ENCODE measurements at places on chromosomes 11 and 22.

DNA sequence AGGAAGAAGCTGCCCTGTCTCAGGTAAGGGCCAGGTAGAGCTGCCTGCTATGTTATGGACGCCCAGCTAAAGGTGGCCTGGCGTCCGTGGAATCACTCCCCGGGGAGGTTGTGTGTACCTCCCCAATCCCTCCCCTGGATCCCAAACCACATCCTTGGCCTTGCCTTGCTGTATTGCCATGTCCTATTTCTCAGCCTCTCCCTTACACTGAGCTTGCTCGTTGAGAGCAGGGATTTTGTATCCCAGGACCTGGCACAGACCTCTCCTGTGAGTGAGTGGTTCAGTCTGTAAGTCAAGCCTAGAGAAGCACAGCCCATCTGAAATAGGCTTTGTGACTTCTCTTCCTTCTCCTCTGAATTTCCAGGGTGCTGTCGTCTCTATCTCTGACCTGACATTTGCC is 53.9 kb downstream of the TRAF6 start:
- no peak for DNase-seq

DNA sequence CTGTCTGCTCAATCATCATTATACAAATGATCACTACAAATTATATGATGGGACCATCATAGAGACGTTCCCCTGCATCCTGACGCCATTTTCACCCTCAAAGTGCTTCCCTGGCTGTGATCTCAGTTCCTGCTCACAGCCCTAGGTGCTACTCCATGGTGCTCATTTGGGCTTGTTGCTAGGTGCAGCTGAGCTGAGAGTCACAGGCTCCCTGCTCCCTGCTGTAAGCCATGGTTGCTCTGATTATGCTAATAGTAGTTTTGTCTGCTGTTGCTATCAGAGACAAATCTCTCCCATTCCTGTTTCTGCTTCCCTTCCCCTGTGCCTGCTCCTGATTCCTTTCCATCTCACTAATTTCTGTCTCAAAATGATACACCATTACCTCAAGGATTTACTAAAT is 474.3 kb downstream of the METTL15 start:
- no peak for DNase-seq

GRCh38 chr11:17736579-17736893 is 2.0 kb downstream of the KCNC1 start:
- DNase-seq, result no peak

GRCh38 chr11:78036313-78036712 is 13.2 kb upstream of the KCTD14 start:
- DNase-seq, result no peak

DNA sequence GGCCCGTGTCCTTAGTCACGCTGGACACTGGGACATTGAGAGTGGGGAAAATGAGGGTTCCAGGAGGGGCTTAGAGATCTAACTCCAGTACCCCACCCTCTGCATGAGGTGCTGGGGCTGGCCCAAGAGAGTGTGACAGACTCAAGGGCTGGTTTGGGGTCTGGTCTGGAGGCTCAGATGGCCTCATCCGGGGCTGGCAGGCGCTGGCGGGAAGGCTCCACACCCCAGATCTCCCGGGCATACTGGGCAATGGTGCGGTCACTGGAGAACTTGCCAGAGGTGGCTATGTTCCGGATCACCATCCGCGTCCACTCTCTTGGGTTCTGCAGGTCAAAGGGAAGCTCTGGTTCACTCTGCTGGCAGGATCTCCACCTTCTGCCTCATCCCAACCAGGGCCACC is 2.5 kb upstream of the RASGRP2 start:
- DNase-seq, result no peak

GRCh38 chr22:46036558-46037408 is 59.8 kb upstream of the WNT7B start:
- DNase-seq, result no peak

DNA sequence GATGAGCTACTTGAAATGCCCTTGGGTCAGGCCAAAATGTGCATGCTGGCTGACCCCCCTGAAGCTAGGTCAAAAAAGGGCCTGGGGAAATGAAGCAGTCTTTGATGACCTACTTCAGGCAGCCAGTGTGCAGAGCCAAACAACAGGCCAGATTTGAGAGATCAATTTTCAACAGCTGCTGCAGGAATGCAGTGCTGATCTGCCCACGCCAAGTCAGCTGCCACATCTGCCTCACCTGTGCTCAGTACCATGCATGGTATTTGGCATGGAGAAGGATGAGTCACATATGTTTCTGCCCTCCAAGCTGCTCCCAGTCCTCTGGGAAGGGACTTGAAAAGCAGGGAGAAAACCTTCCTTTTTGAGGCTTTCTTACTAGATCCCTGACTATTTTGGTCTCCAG is 35.8 kb downstream of the MTNR1B start:
- no peak for DNase-seq

- DNase-seq, result no peak
Observed at GRCh38 chr11:115705200-115705599, 201.0 kb upstream of the CADM1 start.

- DNase-seq, result no peak
Observed at GRCh38 chr11:2515401-2516275, 70.8 kb downstream of the KCNQ1 start.

GRCh38 chr11:115092516-115092915 is 411.7 kb downstream of the CADM1 start:
- no peak for DNase-seq

- no peak for DNase-seq
Observed at GRCh38 chr11:112453601-112454577, 193.2 kb upstream of the PLET1 start.

DNA sequence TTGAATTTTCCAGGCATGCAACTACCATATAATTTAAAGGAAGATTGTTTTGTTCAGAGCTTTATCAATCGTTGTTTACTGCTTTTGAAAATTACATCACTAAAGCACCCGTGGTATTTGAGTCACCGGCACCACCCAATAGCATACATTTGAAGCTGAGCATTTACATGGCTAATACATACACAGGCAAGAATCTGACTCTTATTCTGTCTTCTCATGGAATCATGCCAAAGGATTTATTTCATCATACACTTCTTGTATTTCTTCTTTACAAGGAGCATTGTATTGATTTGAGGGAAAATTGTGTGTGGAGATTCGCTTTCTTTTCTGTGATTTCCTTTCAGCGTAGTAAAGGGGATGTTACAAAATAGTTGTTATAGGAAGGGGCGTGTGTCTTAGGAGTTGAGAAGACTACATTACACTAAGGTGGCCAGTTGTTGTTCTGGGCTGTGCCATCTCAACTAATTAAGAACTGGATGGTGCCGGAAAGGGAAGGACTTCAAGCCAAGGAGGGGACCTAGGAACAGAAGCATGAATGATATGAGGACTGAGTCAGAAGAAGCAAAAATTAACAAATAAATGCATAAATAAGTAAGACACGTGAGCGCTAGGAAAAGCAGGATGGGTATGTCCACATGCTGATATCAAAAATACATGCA is 12.9 kb upstream of the CD3E start:
- no peak for DNase-seq

DNA sequence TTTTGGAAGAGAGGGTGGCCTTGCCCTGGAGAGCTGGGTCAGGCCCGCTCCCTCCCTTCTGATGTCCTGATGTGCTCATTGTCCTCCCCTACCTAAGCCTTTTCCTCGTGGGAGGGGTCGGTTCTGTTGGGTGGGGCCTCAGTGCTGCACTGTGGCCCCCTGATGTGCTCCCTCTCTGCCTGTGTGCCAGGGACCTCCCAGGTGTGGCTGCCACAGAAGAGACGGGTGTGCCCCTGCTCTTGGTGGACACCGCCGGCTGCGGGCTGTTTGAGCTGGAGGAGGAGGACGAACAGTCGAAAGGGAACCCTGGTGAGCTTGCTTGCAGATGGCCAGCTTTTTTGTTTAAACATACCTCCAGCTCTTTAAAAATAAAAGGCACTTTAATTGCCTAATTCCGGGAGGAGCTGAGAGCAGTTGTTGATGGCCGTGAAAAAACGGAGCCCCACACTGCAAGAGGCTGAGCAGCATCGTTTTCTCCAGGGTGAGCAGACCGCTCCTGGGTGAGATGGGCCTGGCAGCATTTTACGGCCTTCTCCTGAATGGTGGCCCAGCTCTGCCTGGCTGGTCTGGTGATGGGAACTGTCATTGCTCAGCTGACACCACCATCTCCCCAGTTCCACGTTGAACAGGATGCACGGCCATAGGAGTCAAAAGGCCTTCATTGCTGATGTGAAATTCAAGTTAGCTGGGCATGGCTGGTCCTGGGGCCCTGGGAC is 30.1 kb downstream of the IGHMBP2 start:
- peak; percentile 89 for DNase-seq

GRCh38 chr11:3873712-3874349 is 18.4 kb downstream of the STIM1 start:
- DNase-seq, result no peak
